ENCODE measurements at places on chromosomes 16 and 17.
A peak's percentile ranks its signal among the peaks of the same experiment; 100 is the strongest.

DNA sequence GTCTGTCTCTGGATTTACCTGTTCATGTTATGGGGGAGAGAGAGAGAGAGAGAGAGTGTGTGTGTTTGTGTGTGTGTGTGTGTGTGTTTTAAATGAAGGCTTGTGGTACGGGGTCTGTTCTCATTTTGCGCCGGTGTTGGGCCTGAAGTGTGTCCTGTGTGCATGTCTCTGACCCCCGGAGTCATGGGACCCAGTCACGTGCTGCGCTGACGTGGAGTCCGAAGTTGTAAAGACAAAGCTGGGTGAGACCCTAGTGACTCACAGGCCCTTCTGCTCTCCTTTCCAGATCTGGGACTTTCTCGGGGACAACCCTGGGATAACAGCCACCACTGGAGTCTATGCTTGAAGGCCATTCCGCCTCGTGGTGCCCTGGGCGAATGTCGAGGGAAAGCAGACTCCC lies 35.0 kb downstream of the JPH3 start:
- no peak for DNase-seq

- DNase-seq = no peak
These were observed 31.3 kb downstream of the GRIN2A start for GRCh38 chr16:10150906-10151305.

- no peak for DNase-seq
These were observed 47.8 kb downstream of the MEOX1 start for GRCh38 chr17:43613917-43614316.

DNA sequence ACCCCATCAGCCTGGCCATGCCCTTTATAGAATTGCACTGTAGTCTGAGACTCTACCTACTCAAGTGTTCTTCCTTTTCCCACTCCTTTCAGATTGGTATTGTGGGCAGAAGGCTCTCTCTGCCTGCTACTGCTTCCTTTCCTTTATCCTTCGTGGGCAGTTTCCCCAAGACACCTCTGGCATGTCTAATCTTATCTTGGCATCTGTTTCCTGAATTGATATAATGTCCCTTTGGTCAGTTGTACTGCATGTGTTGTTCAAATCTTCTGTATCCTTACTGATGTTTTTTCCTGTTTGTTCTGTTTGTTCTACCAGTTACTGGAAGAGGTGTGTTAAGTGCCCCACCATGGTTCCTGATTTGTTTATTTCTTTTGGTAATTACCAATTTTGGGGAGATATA lies 29.5 kb upstream of the MSI2 start:
- no peak for DNase-seq

- peak; percentile 54 for DNase-seq
These were observed 520 bp downstream of the JPT2 start for GRCh38 chr16:1678500-1679098.

- no peak for DNase-seq
These were observed 15.3 kb downstream of the CA7 start for GRCh38 chr16:66859397-66860068.

DNA sequence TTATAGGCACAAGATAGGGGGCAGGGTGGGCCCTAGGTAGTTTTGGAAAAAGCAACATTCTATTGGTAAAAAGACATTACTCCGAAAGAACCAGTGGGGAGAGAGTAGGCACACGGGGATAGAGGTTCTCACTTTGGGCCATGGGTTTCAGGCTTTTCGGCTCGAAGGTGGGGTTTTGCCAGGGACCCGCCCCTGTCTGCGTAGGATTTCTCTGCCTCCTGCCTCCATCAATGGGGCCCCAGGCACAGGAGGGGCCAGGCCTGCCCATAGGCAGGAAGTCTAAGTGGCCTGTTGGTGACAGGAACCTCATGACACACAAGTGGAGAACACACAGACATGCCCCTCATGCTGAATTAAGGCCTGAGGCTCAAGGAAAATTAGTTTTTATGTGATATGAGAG lies 57.5 kb downstream of the RNF213 start:
- no peak for DNase-seq

DNA sequence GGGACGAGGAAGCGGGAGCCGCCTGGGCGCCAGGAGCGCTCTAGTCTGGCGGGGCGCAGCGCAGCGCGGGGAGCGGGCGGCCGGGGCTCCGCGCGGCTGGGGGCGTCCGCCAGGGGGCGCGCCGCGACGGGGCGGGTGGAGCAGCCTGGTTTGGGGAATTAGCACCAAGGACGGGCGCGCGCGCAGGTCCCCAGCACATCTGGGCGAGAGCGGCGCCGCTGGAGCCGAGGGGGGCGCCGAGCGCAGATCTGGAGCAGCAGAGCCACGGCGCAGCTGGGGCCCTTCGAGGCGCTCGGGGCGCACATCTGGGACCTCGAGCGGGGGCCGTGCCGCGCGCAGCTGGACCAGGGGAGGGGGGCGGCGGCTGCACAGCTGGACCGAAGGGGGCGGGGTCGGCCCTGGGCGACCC lies at the start of gene NXPH3:
Gene NXPH3, plus strand, starts transcription at position 193 of the 409 bp plus-strand sequence. CDS start 349 bp downstream, outside the sequence.
- DNase-seq = no peak

DNA sequence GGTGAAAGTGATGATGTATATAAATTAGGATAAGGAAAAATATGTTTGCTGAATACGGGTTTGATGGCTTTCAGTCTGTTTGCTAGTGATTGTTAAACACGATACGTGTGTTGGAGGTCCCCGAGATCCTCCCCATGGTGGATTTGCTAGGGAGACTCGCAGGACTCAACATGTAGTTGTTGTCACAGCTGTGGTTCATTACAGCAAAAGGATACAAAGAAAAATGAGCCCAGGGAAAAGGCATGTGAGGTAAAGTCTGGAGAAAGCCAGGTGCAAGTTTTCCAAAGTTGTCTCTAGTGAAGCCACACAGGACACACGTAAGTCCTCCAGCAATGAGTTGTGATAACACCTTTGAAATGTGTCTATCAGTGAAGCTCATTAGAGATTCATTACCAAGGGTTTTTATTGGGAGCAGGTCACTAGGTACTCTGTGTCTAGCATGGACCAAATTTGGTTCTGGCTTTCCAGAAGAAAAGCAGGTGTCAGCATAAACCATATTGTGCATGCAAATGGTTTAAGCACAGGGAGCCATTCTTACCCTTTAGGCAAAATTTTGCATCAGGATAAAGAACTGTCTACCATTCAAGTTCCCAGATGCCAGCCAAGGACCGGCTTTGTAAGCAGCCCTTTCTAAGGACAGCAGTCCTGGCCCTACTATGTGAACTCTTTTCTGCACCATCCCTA lies 215.2 kb upstream of the WSCD1 start:
- DNase-seq = no peak

DNA sequence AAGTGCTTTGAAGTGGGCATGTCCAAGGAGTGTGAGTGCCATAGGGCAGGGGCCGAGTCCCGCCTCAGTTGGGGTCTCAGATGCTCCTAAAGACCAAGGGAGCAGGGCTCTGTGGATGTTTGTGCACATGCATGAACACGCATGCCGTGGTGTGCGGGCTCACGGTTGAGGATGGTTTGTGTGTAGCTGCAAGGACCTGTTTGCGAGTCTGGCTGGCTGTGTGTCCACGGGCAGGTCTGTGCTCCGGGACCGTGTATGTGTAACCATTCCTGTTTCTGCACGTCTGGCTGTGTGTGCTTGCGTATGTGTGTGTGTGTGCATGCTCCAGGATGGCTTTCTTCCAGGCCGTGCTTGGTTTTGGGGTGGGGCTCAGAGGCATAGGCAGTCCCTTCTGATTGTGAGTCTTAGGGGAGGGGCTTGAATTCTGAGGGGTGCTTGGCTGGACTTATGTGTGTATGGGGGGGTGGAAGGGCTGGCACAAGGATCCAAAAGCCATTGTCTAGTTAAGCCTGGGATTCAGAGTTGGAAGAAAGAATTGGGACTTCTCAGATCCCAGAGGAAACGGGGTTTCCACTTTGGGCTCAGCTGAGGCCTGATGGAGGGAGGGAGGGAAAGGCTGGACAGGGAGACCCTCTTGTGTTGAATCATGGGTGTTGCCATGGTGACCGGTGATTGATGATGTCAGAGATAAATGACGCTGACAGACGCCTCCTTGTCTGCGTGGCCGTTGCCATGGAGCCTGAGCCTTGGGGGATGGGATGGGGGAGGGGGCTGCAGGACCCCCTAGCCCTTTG lies 14.4 kb downstream of the GJD3 start:
- DNase-seq = no peak
